Lung microvascular endothelial cell (primary cell): ENCODE measurements at places on chromosomes 2 and 18. TPM values are rescaled to one million over a fixed set of nuclear protein-coding genes. Genes with fewer than 3 reads are reported as not detected.

The EML6 gene
- total RNA-seq = 0.20 and 0.22 TPM in 2 replicates

The EFR3B gene
- 0.65 and 1.4 TPM in 2 replicates for total RNA-seq

The CCBE1 gene
- total RNA-seq = under 0.01 and 0.22 TPM in 2 replicates

The ITGAV gene
- total RNA-seq = 138 and 189 TPM in 2 replicates

The ARHGAP28 gene
- total RNA-seq = 0.79 and 1.5 TPM in 2 replicates

The MROH2A gene
- not detected in 2 replicates for total RNA-seq

The TMEM169 gene
- total RNA-seq = under 0.01 and 0.40 TPM in 2 replicates

The KCNJ13 gene
- not detected in 2 replicates for total RNA-seq

The APCDD1 gene
- total RNA-seq = not detected in 2 replicates

The DSG1 gene
- not detected in 2 replicates for total RNA-seq

The PLGLB1 gene
- 0.22 and 1.4 TPM in 2 replicates for total RNA-seq

The CRYBA2 gene
- total RNA-seq = not detected in 2 replicates

The MOCOS gene
- total RNA-seq = under 0.01 and 0.22 TPM in 2 replicates

The TTN gene
- 0.60 and 1.3 TPM in 2 replicates for total RNA-seq
